ENCODE measurements at places on chromosomes 6 and 20.
A peak's percentile ranks its signal among the peaks of the same experiment; 100 is the strongest.

- DNase-seq: no peak
Measured at GRCh38 chr20:50611128-50611810, 80.1 kb downstream of the RIPOR3 start.

GRCh38 chr6:31270788-31271640 lies 878 bp downstream of the HLA-C start:
- DNase-seq: peak; percentile 46

DNA sequence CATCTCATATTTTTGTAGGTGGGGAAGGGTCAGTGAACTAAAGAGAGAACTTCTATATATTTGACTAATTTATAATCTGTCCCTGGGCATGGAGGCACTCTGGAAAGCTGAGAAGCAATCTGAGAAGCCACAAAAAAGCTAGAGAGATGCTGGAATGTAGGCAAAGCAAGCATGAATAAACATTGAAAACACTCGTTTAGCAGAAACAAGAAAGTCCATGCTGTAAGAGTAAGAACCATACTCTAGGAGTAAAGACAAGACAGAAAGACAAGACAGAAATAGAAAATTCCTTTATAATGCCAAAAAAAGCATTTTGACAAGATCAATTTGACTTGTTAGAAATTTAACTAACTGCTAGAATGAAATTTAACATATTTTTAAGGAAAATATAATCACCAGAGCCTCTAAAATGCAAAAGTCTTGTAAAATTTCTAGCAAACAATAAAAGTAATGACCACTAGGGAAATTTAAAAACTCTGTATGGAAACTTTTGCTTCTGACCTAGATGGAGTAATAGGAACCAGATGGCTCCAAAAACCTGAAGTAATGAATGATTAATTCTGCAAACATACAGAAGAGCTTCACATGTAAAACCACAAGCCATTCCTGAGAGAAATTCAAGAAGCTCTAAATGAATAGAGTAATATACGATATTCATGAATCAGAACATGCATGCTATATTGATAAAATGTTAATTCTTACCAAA lies 625.7 kb upstream of the PTCHD4 start:
- DNase-seq: no peak

- DNase-seq: no peak
Measured at GRCh38 chr6:45073771-45074170, 254.4 kb upstream of the RUNX2 start.

GRCh38 chr20:33345342-33345741 lies 56.0 kb downstream of the CDK5RAP1 start:
- no peak for DNase-seq

DNA sequence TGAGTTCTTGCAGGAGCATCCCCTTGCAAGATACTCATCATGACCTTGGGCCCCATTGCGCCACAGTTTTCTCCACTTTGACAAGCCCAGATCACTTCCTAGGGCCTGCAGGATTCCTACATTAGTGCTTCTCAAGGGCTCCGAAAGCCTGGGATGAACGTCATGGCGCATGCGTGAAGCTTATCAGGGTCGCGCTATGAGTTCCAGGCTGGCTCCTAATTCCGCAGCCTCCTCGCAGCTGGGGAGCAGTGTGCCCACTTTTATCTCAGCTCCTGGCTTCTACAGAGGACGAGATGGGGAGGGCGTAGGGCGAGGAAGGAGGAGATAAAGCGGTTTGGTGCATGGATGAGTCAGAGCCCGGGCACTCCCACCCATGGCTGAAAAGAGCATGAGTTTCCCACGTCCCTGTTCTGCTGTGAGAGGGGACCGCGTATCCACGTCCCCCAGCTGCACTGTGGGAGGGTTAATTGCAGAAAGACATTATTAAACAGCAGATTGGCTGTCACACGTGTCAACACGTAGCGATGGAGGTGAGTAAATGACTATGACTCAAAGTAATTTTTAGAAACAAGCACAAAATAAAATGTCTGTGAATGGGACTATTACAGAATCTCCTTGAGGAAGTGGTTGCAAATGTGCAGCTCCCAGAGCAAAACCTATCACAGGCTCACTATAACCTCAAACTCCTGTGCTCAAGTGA lies 72.9 kb upstream of the DSP start:
- DNase-seq: no peak

DNA sequence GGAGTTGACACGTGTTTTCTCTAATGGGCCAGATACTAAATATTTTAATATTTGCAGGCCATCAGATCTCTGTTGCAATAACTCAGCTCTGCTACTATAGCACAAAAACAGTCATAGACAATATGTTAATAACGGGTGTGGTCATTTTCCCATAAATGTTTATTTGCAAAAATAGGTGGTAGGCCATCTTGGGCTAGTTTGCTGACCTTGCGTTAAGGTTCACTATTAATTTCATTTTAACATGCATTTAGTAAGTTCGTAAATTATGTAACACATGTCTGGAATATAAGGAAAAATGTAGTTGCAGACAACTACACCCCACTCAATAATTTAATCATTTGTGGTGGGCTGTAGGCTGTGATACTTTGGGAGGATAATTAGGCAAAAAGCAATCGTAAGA lies 577.8 kb downstream of the PKHD1 start:
- no peak for DNase-seq

- DNase-seq: no peak
Measured at GRCh38 chr6:18263418-18264218, 712 bp downstream of the DEK start.

GRCh38 chr6:71138376-71138775 lies 150.2 kb upstream of the OGFRL1 start:
- no peak for DNase-seq

DNA sequence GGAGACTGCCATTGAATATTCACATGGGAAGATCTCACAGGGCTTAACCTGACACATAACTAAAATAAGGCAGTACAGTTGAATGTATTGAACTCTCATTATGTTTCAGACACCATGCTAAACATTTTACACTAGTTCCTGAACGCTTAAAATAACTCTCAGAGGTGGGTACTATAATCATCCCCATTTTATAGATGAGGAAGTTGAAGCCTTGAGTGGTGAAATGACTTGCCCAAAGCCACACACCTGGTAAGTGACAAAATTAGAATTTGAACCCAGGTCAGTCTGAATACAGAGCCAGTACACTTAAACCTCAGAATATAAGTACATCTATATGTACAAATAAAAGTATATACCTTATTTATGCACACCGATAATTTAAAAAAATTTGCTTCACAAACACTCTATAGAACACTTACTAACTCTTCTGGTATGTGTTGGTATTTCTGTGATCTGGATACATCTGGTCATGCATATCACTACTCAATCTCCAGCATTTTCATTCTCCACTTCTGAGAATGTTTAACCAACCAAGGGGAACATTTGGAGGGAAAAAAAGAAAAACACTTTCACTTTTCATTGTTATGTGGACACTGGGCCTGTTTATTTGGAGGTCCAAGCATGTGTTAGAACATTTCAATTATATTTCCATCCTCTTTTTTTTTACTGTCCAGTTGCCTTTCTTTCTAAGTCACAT lies 4.6 kb upstream of the BICRAL start:
- no peak for DNase-seq

DNA sequence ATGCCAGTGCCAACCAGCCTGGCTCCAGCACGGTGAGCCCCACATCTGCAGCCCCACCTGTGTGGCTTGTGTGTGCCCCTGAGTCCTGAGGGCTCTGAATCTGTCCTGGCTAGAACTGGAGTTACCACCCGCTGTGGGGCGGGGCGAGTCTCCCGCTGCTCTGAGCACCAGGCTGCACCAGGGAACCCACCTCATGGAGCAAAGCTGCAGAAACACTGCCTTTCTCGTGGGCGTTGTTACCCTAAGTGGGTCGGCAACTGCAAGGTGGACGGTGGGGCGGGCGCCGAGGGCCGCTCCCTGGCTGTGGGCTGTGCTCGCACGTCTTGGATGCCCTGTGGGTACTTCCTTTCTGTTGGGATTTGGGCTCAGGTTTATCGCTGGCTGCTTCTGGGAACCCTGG lies 12.7 kb upstream of the ZBTB46 start:
- no peak for DNase-seq

DNA sequence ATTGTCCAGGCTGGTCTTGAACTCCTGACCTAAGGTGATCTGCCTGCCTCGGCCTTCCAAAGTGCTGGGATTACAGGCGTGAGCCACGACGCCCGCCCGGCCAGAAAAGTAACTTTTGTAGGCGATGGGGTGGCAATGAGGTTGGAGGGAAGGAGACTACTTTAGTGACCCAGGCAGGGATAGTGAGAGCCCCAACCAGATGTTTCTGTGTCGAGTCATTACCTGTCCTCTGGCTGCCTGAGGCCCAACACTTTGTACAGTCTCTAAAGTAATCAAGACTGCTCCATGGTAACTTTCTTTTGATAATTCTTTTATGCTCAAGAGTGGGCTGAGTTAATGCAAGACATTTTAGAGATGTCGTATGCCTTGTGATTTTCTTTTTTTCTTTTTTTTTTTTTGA lies 6.8 kb downstream of the SASH1 start:
- no peak for DNase-seq

DNA sequence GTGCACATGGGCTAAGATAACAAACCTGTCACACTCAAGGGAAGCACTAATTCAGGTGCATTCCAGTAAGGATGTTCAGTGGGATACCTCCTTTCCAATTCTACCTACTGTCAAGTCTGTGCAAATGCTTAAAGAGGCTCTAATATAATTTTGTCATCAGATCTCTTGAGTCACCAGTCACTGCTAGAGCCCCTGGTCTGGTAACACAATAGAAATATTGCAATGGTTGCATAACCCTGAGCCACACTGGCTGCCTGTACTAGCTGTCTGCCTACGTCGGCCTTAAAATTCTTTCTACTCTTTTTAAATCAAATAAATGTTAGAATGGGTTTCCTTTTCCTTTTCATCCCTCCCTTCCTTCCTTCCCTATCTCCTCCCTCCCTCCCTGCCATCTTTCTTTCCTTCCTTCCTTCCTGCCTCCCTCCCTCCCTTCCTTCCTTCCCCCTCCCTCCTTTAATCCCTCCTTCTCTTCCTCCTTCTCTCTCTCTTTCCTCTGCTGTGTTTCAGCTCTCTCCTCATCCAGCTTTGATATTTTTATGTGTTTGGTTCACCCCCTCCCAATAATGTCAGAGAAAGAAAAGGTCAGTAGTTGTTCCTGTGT lies 28.1 kb upstream of the OLIG3 start:
- DNase-seq: no peak

- no peak for DNase-seq
Measured at GRCh38 chr6:149049230-149049629, 268.3 kb upstream of the TAB2 start.

- DNase-seq: no peak
Measured at GRCh38 chr6:122568797-122569221, 41.4 kb upstream of the PKIB start.

- DNase-seq: no peak
Measured at GRCh38 chr20:9490631-9491030, 23.8 kb upstream of the LAMP5 start.

GRCh38 chr6:85569323-85569722 lies 24.3 kb downstream of the SNX14 start:
- no peak for DNase-seq

DNA sequence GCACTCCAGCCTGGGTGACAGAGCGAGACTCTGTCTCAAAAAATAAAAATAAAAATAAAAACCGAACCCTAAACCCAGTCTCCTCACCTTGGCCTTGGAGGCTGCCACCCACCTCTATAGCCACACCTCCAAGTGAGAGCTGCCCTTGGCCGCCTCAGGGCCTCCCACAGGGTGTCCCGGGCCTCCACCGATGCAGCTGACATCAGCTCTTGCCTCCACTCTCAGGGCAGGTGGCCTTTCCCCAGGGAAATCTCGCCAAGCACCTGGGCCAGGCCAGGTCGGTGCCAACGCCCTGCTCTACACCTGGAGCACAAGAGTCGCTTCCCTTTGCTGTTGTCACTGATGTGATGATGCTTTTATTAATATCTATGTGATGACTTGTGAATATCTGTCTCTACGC lies 8.9 kb upstream of the MYL9 start:
- DNase-seq: no peak

DNA sequence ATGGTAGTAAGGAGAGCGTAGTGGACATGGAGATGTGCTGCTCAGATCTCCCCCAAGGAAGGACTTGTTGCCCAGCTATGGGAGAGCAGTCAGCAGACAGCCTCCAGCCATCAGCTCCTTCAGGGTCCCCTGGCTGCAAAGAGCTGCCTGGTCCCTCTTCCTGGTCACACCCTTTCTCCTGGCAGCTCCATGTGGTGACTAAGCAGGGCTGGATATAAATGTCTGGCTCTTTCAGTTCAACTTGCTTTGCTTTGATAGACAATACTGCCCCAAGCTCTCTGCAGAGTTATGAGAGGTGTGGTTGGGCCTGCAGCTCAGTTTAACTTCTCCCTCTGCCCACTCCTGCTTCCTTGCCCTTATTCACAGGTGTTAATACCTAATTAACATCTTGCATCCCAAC lies 64.1 kb upstream of the DDR1 start:
- no peak for DNase-seq

DNA sequence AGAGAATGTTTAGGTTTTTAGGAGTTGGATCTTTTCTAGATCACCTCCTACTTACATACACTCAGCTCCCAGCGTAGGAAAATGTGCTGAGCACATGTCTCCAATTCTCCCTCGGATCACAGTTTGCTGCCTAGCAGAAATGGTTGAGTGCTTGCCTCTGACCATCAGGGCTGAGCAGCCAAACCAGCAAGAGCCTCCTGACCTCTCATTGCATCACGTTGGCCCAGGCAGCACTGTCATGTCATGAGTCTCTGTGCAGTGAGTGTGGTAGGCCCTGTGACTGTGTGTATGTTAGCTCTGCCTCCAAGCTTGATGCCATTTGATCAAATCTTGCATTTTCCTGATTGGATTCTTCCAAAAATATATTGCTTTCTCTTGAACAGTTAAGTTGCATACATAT lies 112.0 kb downstream of the LRRC1 start:
- no peak for DNase-seq

DNA sequence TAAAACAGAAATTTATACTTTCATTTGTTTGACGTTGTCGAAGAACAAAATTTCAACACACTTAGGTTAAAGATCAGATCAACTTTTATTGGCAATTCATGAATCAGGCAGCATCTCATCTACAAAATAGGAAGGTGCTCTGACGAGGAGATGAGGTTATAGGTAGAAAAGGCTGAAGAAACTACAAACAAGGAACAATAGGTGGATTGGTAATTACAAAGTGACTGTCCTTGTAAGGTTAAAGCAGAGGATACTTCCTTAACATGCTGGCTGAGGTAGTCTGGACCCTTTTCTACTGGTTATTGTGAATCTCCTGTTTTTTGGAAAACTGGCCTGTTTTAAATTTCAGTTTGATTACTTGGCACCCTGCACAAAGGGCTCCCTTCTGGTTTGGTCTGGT lies 32.5 kb upstream of the TRIM27 start:
- DNase-seq: no peak

DNA sequence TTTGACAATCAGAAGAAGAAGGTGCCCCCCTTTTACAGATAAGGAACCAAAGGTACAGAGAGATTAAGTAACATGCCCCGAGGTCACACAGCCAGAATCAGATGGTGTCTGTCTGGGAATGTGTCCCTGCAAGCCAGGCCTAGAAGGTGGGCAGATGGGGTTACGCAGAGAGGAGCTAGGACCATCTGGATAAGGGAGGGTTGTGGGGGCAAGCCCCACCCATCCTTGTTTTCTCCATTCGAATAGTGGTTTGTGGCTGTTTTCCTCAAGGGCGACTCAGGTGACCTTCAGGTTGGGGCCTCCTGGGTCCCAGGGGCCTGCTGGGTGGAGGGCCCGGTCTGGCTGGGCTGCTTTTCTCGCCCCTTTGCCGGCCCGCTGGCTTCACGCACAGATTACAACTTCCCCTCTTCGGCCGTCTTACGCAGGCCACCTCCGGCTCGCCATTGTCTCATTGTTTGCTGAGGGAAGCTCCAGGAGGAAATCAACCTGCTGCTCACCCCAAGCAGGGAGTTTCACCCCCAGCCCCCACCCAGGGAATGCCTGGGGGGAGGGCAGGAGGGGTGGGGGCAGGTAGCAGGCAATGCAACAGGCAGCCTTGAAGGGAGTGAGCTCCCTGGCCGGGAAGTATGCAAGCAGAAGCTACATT lies 30.8 kb upstream of the CSNK2A1 start:
- DNase-seq: no peak
